Right ventricle myocardium inferior (tissue), 1 donor: ENCODE measurements at places on chromosomes 11 and 22. TPM values are rescaled to one million over a fixed set of nuclear protein-coding genes. Genes with fewer than 3 reads are reported as not detected.

DNA sequence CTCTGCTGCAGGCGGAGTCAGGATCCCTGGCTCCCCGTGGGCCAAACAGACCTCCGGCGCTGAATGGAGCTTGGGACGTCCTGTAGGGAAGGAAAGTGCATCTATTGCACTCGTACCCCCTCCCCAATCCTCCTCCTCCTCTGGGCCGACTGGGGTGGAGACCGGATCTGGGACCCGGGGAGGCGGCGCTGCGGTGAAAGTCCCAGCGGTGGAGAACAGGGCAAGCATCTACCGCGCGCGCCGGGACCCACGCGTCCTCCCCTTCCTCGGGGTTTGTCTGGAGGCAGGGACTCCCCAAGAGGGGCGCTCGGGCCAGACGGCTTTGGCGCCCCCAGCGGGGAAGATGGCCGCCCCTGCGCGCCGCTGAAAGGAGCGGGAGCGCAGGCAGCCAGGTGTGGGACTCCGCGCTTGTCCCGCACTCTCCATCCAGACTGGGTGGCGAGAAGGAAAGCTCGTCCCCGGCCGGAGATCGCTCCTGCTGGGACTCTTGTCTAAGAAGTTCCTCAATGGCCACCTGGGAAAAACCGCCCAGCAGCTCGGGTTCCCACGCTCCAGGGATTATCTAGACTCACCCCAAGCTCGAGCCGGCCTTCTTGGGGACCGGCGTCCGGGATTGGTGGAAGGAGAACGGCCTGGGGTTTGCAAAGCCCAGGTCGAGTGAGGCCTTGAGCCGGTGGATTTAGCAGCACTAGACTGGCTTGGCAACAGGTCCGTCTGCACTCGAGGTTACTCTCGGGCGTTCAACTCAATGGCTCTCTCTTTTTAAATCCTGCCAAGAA is 718 bp downstream of the FADS2 start:
- DNase-seq: peak; percentile 69

DNA sequence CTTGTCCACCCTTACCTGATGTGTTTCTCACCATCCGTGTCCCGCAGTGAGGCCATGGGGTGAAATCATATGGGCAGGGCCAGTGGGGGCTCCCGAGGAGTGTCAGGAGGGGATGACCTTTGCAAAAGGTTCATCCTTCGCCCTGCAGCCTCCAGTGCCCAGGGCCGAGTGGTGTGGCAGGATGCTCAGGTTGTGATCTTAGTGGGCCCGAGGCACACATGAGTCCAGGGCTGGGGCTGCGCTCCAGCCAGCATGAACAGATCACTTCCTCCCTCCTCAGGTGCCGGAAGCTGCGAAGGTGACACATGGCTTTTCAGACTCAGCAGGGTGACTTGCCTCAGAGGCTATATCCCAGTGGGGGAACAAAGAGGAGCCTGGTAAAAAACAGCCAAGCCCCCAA is 2.8 kb upstream of the FKBP2 start:
- DNase-seq: no peak

DNA sequence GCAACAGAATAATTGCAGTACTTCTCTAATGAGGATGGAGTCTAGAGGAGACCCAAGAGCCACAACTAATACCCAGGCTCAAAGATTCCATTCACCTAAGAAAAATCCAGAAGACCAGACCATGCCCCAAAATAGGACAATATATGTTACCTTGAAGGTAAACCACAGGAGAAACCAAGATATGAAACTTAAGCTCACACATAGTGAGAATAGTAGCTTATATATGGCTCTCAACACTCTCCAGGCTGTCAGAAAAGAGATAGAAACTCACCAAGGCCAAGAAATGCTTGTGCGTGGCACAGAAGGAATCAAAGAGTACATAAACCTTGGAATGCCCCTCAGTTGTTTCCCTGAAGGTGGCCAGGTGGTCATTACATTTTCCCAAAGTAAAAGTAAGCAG is 9.1 kb downstream of the FAM111A start:
- DNase-seq: no peak

- no peak for DNase-seq
Measured at GRCh38 chr11:105960252-105961245, 61.5 kb downstream of the MSANTD4 start.

DNA sequence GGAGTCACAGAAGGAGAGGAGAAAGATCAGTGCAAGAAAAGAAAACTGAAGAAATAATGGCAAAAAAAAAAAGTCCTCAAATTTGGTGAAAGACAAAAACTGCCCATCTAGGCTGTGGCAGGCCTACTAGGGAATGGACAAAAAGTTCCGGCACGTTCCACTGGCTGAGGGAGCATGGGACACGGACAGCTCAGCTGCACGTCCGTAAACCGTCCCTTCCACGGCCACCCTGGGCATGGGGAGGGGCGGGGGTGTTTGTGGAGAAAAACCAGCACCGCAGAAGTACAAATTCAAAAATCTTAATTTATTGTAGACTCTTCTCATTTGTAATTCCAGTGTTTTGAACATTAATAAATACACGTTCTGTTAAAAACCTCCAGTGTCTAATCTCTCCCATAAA is 25.4 kb downstream of the TRMU start:
- peak; percentile 37 for DNase-seq

- DNase-seq: no peak
Measured at GRCh38 chr11:34639545-34639944, 18.7 kb downstream of the EHF start.

GRCh38 chr11:76056876-76057275 is 149.4 kb downstream of the WNT11 start:
- no peak for DNase-seq

- no peak for DNase-seq
Measured at GRCh38 chr11:127888386-127888785, 699.0 kb downstream of the ETS1 start.

- no peak for DNase-seq
Measured at GRCh38 chr22:43329061-43329460, 14.1 kb downstream of the SCUBE1 start.

DNA sequence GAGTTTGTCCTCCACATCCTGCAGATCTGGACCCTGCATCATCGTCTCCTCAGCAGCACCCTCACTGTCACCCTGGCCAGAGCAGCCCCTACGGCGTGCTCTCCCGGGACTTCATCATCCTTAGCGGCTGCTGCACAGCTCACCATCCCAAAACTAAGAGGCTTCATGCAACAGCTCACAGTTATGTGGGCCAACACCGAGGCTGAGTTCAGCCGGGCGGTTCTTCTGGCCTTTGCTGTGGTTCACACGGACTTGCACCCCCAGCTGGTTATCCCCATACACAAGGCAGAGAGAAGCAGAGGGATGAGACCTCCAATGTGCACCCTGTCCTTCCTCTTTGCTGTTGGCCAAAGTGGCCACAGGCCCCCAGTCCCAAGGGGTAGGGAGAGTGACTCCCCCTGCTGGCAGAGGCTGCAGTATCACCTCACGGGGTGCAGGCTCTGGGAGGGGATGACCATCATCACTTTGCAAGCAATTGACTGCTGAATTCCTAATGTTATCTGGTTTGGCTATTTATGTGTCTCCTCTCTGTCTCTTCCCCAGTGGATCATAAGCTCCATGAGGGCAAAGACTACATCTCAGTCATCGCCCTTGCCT is 276.8 kb downstream of the BRD1 start:
- no peak for DNase-seq

DNA sequence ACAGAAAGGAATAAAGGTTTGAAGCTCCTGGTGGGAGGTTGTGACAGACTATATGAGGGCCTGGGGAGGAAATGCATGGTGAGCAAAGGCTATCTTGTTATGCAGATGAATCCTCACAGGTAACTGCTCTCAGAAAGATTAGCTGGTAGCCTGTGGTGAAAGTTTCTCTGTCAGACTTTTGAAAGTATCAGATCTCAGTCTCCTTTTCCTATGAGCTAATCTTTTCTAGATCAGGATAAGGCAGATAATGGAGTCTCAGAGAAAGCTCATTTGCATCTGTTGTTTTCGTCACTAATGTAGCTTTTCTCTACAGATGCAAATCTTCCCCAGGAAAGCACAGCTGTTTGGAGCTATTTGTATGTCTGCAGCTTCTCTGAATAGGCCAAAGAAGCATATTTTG is 21.0 kb upstream of the OR6X1 start:
- DNase-seq: no peak

- no peak for DNase-seq
Measured at GRCh38 chr22:37492428-37493344, 6.5 kb upstream of the MFNG start.

DNA sequence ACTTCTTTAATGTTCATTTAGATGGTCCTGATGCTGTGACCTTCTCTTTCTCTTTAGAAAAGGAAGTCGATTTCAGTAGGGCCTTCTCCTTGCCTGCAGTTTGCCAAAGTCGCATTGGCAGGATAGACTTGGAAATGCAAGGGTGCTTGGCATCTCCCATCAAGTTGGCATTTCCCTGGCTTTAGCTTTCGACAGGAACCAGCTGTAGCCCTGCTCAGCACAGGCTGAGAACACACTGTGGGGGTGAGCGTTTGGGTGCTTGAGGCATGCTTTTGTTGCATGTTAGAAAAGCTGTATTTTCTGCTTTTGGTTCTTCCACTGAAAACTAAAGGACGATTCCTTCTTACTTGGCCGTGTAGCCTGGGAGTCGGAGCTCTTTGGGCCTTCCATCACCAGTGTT is 37.7 kb downstream of the LDLRAD3 start:
- no peak for DNase-seq

DNA sequence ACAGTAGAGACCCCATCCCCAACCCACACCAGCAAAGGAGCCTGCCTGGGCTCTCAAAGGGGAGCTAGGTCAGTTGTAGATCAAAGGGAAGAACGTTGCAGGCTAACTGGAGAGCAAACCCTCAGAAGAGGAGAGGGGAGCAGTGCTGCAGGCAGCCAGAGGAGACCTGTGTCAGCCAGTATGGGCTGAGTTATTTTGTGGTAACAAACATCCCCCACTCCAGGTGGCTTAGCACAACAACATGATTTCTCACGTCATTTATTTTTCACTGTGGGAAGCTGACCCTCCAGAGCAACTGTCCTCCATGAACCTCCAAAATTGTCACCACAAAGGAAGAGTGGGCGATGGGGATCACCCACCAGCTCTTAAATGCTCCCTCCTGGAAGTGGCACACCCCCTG is 19.8 kb upstream of the SHANK2 start:
- DNase-seq: no peak

GRCh38 chr11:113141010-113141409 is 173.4 kb upstream of the TTC12 start:
- no peak for DNase-seq

DNA sequence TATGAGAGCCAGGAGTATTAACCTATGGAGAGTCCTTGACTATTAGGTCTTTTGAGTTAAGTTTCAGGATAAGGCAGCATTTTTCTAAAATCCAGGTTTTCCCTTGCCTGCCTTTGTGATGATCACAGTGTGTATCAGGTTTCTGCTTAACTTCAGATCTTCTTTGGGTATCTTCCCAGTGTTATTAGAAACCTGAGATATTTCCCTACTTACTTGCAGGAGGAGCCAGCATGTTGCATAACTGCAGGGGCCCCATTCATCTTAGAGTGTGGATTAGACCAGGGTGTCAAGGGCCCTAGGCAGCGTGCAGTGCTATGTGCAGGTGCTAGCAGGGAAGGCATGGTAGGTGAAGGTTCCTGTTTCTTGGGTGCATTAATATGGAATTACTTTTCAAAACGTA is 69.5 kb downstream of the ZNRF3 start:
- no peak for DNase-seq

DNA sequence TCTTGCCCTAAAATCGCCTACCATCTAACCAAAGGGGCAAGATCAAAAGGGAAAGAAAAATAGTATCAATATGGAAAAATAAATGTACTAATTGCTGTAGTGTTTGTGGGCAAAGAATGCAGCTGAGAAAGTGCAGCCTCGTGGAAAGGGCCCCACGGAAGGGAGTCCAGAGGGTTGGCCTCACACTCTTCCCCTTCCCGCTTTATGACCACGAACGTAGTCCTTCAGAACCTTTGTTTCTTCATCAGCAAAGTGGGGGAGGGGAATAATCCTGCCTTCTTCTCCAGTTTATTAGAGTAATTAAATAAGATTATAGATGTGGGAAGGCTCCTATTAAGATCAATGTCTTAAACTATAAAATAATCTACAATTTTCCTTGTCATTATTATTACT is 41.0 kb downstream of the FLI1 start:
- no peak for DNase-seq

- no peak for DNase-seq
Measured at GRCh38 chr11:42806191-42806590, 505.6 kb upstream of the API5 start.

ZNF280B gene
- total RNA-seq: 0.49 TPM

SCO2 gene
- total RNA-seq: not detected

DEPDC7 gene
- total RNA-seq: 0.49 TPM

C22orf42 gene
- not detected for total RNA-seq

HSPB2 gene
- total RNA-seq: 43.7 TPM

TIMM8B gene
- total RNA-seq: 176 TPM

KIF18A gene
- total RNA-seq: 0.08 TPM

MS4A14 gene
- total RNA-seq: 1.0 TPM

SLC5A12 gene
- total RNA-seq: not detected

OR8U1 gene
- total RNA-seq: not detected

OR2AG2 gene
- total RNA-seq: not detected

CBLIF gene
- not detected for total RNA-seq

GLYAT gene
- 1.4 TPM for total RNA-seq

C11orf86 gene
- total RNA-seq: not detected
